Breast epithelium (tissue), 4 donors: ENCODE measurements at places on chromosomes 6 and 20. TPM values are rescaled to one million over a fixed set of nuclear protein-coding genes. Genes with fewer than 3 reads are reported as not detected.
A peak's percentile ranks its signal among the peaks of the same experiment; 100 is the strongest.

The SIRPB1 gene
- 8.5 TPM for total RNA-seq

The BTN1A1 gene
- not detected for total RNA-seq

GRCh38 chr20:18377896-18378481, 88.8 kb downstream of the DZANK1 start:
- no peaks in the 10 kb centered on the region for H3K4me1 ChIP-seq
- no peak overlapping the region for H3K4me3 ChIP-seq
- no peaks in the 10 kb centered on the region for H3K36me3 ChIP-seq
- no peaks in the 10 kb centered on the region for H3K27me3 ChIP-seq
- H3K27ac ChIP-seq, result no peak overlapping the region

- no peaks in the 10 kb centered on the region for H3K4me1 ChIP-seq
- no peak for DNase-seq
- no peak overlapping the region for H3K27ac ChIP-seq
- no peaks in the 10 kb centered on the region for H3K36me3 ChIP-seq
These were observed 529.9 kb downstream of the MMUT start for GRCh38 chr6:48933136-48933535.

The GPX5 gene
- not detected for total RNA-seq

DNA sequence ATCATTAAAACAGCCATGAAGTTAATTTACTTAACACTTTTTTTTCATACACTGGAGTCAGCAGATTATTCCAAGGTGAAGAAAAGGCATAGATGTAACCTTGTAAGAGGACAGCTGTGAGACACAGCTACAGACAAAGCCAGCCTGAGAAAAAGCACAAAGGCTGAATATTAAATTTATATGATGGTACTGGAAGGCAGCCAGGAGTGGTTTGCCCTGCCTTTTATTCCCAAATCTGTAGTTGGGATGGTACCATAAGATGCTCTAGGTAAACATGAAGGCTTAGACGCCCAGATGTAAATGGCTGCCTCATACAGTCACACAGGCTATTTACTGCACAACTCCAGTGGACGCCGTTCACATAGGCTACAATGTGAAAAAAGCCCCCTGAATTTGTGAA, 42.1 kb upstream of the LOC128125822 start:
- H3K36me3 ChIP-seq, result no peaks in the 10 kb centered on the region
- H3K27me3 ChIP-seq, result no peaks in the 10 kb centered on the region
- H3K27ac ChIP-seq, result no peak overlapping the region
- no peak overlapping the region for H3K4me3 ChIP-seq
- DNase-seq, result no peak
- H3K4me1 ChIP-seq, result no peaks in the 10 kb centered on the region

GRCh38 chr6:11418290-11418905, 119.2 kb upstream of the TMEM170B start:
- no peaks in the 10 kb centered on the region for H3K36me3 ChIP-seq
- H3K4me1 ChIP-seq, result no peaks in the 10 kb centered on the region
- H3K27ac ChIP-seq, result no peak overlapping the region
- H3K4me3 ChIP-seq, result no peak overlapping the region
- no peak for DNase-seq

The KCNK15 gene
- total RNA-seq, result 5.0 TPM

GRCh38 chr6:14488180-14488579, 370.6 kb downstream of the CD83 start:
- no peaks in the 10 kb centered on the region for H3K36me3 ChIP-seq
- no peaks in the 10 kb centered on the region for H3K27me3 ChIP-seq
- H3K4me3 ChIP-seq, result no peak overlapping the region
- H3K4me1 ChIP-seq, result no peaks in the 10 kb centered on the region
- DNase-seq, result no peak
- no peak overlapping the region for H3K27ac ChIP-seq

DNA sequence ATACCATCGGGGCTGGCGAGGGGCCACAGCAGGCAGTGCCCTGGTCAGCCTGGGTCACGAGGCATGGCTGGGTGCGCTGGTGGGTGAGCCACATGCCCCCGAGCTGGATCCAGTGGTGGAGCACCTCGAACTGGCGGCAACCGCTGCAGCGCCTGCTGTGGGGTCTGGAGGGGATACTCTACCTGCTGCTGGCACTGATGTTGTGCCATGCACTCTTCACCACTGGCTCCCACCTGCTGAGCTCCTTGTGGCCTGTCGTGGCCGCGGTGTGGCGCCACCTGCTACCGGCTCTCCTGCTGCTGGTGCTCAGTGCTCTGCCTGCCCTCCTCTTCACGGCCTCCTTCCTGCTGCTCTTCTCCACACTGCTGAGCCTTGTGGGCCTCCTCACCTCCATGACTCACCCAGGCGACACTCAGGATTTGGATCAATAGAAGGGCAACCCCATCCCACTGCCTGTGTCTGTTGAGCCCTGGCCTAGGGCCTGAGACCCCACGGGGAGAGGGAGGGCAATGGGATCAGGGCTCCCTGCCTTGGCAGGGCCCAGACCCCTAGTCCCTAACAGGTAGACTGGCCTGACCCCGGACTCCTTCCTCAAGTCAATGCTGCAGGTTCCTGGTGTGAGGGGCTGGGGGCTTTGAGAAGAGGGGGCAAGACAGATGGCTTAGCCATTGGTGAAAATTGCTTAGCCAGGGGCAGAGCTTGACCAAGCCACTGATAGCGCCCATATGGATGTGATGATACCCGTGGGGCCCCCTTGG, 598 bp downstream of the TMEM239 start:
- H3K27ac ChIP-seq, result no peak overlapping the region
- no peak for DNase-seq
- H3K36me3 ChIP-seq, result no peaks in the 10 kb centered on the region
- H3K4me1 ChIP-seq, result no peaks in the 10 kb centered on the region
- no peak overlapping the region for H3K4me3 ChIP-seq

DNA sequence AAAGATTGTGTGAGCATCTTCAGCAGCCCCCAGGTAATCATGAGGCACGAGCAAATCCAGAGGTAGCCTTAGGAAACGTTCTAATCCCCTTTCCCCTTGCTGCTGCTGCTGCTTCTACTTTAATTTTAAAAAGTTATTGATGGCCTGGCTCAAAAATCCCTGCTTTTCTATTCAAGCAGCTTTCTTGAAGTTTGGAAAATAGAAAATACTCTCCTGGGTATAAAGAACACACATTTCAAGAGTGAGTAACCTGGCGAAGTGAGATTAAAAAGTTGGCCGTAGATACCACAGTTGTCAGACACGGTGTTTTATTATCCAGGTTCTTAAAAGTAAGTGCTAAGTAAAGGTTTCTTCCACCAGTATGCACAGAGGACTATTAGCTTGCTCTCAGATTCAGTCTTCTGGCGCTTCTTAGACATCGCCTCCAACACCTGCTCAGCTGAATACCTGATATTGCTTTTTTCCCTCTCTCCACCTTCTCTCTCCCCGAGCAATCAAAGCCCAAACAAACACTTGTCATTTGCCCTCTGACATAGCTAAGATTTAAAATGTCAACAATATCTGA, 150.7 kb downstream of the EDN3 start:
- H3K4me1 ChIP-seq, result no peaks in the 10 kb centered on the region
- no peaks in the 10 kb centered on the region for H3K36me3 ChIP-seq
- no peak overlapping the region for H3K27ac ChIP-seq
- H3K27me3 ChIP-seq, result no peaks in the 10 kb centered on the region

DNA sequence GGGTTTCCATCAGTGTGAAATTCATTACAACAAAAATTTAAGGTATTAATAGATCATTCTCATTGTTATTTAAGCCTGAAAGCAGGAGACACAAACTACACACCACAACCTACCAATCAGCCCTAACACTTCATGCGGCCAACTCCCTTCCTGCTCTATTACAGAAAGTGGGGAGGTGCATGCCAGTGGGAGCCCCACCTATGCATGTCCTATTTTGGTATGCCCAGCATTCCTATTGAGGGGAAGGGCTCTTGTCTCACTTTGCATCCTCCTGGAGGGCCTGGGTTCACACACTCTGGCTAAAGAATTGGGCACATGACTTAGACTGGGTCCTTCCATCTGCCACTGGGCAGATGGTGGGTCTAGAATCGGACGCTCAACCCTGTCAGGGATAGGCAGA, 450.0 kb downstream of the PTPRT start:
- no peaks in the 10 kb centered on the region for H3K27me3 ChIP-seq
- H3K4me3 ChIP-seq, result no peak overlapping the region
- no peak for DNase-seq
- H3K27ac ChIP-seq, result peak overlapping the region; percentile 73

The ENPP5 gene
- 2.2 TPM for total RNA-seq

- H3K27ac ChIP-seq, result no peak overlapping the region
- H3K36me3 ChIP-seq, result peaks cover 6% of the 10 kb centered on the region
- no peaks in the 10 kb centered on the region for H3K4me1 ChIP-seq
- DNase-seq, result no peak
- no peak overlapping the region for H3K4me3 ChIP-seq
- H3K27me3 ChIP-seq, result no peaks in the 10 kb centered on the region
These were observed 40.4 kb downstream of the FAM8A1 start for GRCh38 chr6:17640477-17640917.

GRCh38 chr6:41325446-41326066, 9.9 kb upstream of the NCR2 start:
- H3K36me3 ChIP-seq, result no peaks in the 10 kb centered on the region
- DNase-seq, result no peak
- H3K27me3 ChIP-seq, result peaks cover 30% of the 10 kb centered on the region
- no peak overlapping the region for H3K27ac ChIP-seq
- H3K4me3 ChIP-seq, result no peak overlapping the region
- H3K4me1 ChIP-seq, result no peaks in the 10 kb centered on the region

The RIOK1 gene
- 15.8 TPM for total RNA-seq

- no peaks in the 10 kb centered on the region for H3K36me3 ChIP-seq
These were observed 51.6 kb downstream of the CYP24A1 start for GRCh38 chr20:54122189-54122588.

The RCAN2 gene
- total RNA-seq, result 5.9 TPM

The CFAP61 gene
- 0.33 TPM for total RNA-seq

The OPN5 gene
- total RNA-seq, result not detected

DNA sequence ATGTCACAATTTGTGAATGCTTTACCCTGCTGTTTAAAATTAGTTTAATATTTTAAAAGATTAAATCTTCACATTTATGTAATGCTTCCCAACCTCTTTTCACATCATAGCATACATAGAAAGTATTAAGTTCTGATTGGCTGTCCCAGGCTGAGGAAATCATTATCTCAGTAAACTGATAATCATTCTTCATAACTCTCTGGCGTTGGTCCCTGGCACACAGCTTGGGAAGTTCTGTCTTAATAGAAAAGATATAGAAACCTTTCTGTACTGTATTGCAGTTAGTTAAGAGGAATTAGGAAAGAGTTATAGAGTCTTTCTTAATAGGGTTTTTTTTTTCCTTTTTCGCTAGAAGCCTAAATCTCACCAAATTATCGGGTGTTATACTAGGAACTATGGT, 85.4 kb downstream of the CBFA2T2 start:
- DNase-seq, result no peak
- H3K27me3 ChIP-seq, result no peaks in the 10 kb centered on the region
- no peak overlapping the region for H3K4me3 ChIP-seq
- H3K4me1 ChIP-seq, result no peaks in the 10 kb centered on the region

The MYLK2 gene
- total RNA-seq, result not detected

GRCh38 chr6:148389917-148390316, 47.3 kb downstream of the SASH1 start:
- H3K27me3 ChIP-seq, result no peaks in the 10 kb centered on the region
- H3K36me3 ChIP-seq, result no peaks in the 10 kb centered on the region
- peak overlapping the region; percentile 25 for H3K27ac ChIP-seq
- no peak overlapping the region for H3K4me3 ChIP-seq

- no peaks in the 10 kb centered on the region for H3K36me3 ChIP-seq
- no peak overlapping the region for H3K4me3 ChIP-seq
- no peaks in the 10 kb centered on the region for H3K27me3 ChIP-seq
These were observed 24.6 kb upstream of the EYA2 start for GRCh38 chr20:46870041-46870440.

The SIRPD gene
- total RNA-seq, result not detected

DNA sequence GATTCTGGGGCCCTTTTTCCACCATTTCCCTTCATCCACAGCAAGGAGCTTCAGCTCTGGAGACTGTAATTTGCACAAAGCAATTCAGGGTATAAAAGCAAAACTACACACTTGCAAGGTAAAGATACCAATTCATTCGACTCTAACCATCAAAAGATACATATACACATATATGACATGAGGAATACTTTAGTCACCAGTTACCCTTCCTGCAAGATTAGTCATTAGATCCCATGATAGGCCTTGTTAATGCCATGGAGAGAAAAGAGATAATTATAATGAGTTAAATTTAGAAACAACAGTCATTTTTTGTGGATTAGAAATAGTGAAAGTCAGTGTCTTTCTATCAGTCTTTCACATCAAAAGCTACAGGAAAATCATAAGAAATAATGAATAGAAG, 204.2 kb downstream of the KCNQ5 start:
- H3K4me3 ChIP-seq, result no peak overlapping the region
- no peak overlapping the region for H3K27ac ChIP-seq
- H3K27me3 ChIP-seq, result no peaks in the 10 kb centered on the region
- DNase-seq, result no peak
- H3K36me3 ChIP-seq, result no peaks in the 10 kb centered on the region
- H3K4me1 ChIP-seq, result no peaks in the 10 kb centered on the region

The NUS1 gene
- total RNA-seq, result 20.6 TPM

DNA sequence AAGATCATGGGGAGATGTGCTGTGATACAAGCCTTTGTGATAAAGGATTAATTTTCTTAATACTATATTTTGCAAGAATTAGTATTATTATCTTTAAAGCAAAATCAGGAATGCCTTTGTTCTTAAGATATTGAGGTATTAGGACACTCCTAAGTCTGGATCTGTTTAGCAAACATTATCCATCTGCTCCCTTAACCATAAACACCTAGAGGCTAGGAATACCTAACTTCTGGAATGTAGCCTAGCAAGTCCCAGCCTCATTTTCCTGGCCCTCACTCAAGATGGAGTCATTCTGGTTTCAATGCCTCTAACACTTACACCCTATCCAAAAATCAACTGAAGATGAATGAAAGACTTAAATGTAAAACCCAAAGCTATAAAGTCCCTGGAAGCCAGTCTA, 106.3 kb upstream of the GJE1 start:
- no peaks in the 10 kb centered on the region for H3K36me3 ChIP-seq
- no peaks in the 10 kb centered on the region for H3K4me1 ChIP-seq
- no peak overlapping the region for H3K4me3 ChIP-seq

The MYB gene
- total RNA-seq, result 61.9 TPM

The SLCO4A1 gene
- total RNA-seq, result 8.8 TPM

- H3K36me3 ChIP-seq, result no peaks in the 10 kb centered on the region
- no peaks in the 10 kb centered on the region for H3K4me1 ChIP-seq
- H3K4me3 ChIP-seq, result no peak overlapping the region
- H3K27ac ChIP-seq, result no peak overlapping the region
These were observed 41.5 kb downstream of the BEND6 start for GRCh38 chr6:56996401-56996800.

DNA sequence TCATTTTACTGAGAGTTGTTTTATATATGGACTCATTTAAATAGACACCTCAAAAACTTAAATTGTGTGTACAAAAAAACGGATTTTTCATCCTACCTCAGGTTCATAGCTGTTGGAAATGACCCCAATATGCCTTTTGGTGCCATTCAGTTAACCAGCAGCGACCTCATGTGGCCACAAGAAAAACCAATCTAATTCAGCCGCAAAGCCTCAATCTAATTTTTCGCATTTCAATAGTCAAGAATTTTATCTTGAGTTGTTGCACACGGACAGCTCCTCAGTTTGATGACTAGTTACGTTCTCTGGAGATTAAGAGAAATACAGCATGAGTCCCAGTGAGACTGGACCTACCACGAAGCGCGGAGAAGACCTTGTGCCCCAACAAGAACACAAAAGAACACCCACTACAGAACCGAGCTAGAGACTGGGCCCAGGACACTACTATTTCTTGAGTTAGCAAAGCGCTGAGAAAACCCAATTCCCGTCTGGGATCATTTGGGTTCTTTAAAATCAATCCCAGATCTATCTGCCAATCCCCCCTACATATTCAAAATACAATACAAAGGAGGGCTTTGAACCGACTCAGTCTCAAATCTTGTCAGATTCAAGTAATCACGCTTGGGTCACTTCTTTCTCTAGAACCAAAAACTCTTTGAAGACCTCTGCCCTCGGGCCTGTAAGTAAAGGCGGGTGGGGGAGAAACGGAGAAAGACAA, 1.1 kb downstream of the TCP11 start:
- H3K27me3 ChIP-seq, result no peaks in the 10 kb centered on the region
- no peak for DNase-seq
- no peaks in the 10 kb centered on the region for H3K4me1 ChIP-seq
- no peaks in the 10 kb centered on the region for H3K36me3 ChIP-seq

The CLPSL1 gene
- total RNA-seq, result not detected
